ENCODE measurements at places on chromosomes 2 and 18.
A peak's percentile ranks its signal among the peaks of the same experiment; 100 is the strongest.

- DNase-seq: no peak
Observed at GRCh38 chr2:7378591-7378990, 461.4 kb downstream of the RNF144A start.

- no peak for DNase-seq
Observed at GRCh38 chr2:118274841-118275510, 186.7 kb downstream of the INSIG2 start.

GRCh38 chr18:59725142-59725541 lies 27.9 kb upstream of the CCBE1 start:
- no peak for DNase-seq

GRCh38 chr2:120134263-120134662 lies 88.9 kb downstream of the TMEM185B start:
- DNase-seq: no peak

DNA sequence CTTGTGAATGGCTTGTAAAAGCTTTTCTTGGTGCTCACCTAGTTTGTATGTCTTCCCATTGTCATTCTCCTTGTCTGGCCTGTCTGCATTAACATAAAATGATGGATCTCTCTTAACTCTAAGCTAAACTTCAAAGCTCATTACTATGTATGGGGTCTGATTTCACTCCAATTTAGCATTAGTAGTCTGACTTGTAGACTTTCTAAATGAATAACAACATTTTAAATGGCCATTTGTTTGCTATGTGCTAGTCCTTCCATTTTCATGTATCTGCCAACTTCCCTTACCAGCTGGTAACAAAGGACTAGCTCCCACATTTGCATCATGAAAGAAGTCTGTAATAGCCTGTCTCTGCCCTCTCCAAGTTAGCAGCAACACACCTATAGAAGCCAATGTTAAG lies 324.2 kb upstream of the RGPD4 start:
- DNase-seq: no peak

DNA sequence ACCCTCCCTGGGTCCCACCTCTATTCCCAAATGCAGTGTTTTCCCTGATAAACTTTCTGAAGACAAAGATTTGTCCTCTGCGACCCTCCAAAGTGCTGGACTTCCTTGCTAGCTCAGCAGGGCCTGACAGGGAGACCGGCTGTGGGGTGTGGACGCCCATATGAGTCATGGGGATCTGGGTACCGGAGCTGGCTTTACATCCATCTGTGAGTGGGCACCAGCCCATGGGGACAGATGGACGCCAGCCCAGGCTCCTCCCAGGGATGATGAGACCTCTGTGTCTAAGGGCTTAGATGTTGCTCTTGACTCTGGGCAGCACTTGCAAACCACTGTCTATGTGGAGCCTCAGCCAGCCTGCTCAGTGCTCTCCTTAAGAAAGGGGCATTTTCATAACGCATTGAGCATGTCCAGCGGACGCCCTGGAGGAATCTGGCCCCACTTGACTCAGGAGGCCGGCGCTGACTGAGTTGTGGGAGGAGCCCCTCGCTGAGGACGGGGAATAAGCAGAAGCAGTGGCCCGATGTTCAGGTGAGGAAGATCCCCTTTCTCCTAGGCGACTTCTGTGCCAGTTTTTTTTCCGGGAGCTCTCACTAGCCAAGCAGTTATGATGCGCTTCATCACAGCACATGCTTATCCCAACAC lies 229.4 kb upstream of the MYT1L start:
- DNase-seq: no peak

DNA sequence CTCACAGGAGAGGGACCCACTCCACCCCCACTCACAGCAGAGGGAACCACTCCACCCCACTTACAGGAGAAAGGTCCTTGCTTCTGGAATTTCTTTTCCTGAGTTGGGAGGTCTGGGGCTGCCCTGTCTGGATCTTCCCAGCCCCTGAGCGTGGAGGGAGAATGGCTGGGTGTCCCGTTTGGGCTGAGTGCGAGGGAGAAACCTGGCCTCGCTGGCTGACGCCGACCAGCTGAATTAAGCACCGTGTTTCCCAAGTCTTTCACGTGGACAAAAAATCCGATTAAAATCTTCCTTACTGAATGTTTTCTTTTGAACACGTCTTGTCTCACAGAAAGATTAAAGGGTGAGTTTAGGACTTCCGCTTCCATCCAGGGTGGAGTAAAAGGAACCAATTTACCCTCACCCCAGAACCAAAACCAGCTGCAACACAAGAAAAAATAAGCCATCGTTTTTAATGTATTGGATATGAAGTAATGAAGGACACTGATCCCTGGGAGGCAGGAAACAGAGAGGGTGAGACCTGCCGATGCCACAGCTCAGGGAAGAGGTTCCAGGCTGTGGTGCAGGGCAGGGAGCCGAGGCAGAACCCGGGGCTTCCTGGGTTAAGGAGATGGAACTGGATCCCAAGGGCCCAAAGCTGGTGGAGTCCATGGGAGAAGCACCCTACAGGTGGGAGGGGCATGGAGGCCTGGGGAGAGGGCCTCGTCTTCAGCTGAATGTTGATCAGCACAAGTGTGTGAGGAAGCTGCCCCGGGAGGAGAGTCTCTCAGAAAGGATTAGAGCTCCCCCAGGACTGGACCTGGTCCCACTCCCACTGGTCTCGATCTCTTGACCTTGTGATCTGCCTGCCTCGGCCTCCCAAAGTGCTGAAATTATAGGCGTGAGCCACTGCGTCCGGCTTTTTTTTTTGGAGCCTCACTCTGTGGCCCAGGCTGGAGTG lies 60.3 kb downstream of the RTP5 start:
- no peak for DNase-seq

- DNase-seq: peak; percentile 92
Observed at GRCh38 chr18:31101183-31102024, 817 bp downstream of the DSC2 start.

DNA sequence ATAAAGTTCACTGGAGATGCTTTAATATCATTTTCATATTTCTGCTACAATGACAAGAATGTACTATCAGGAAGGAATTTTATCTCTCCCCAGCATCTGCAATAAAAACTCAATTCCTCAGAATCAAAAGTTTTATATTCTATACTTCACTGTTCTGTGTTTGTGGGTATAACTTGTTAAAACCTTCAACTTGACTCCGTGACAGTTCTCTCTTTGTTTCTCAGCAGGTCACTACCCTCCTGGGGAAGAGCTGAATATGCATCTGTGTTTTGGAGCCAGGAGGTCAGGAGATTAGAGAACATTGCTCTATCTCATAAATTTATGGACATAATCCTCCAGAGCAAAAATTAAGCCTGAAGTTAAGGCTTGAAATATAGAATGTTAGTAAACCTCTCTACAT lies 411.4 kb downstream of the TRIB2 start:
- no peak for DNase-seq

- DNase-seq: no peak
Observed at GRCh38 chr2:74740395-74740740, 86.3 kb downstream of the SEMA4F start.

GRCh38 chr2:55441280-55441892 lies 21.7 kb upstream of the CCDC88A start:
- DNase-seq: no peak

DNA sequence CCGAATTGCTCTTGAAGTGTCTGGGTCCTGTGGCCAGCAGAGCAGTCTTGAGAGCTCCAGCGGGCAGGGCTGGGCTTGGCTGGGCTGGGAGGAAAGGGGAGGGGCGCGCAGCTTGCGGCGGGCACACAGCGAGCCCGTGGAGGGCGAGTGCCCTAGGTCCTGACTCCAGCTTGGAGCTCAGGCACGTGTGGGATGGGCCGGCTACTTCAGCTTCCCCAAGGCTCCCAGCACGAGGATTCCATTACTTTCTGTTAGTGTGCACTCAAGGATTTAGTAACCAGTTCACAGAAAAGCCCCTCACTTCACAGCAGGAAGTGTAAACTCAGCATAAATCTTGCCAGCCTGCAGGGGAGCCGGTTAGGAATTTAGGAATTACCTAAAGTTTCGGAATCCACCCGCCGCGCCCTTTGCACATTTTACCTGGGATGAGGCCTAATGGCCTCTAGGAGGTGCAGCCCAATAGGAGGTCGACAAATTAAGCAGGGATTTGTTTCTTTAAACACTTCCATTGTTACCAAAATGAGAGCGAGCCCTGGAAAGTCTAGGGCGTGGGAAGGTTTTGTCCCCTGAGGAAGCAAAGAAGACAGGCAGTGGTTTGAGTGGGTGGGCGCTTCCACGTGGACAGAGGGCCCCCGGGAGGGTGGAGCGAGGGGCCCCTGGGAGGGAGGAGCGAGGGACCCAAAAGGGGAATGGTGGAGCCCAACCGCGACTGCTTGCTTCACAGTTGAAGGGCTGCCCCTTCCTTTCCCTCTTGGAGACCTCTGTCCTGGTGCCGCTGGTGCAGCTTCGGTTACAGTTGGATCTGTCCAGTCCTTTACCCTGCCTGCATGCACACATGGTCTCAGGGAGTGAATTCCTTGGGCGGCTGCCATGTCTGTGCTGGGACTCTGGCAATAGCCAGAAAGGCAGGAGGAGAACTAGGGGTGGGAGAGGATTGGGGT lies 93.3 kb downstream of the CTAGE1 start:
- peak; percentile 85 for DNase-seq

GRCh38 chr2:128783896-128784295 lies 465.2 kb upstream of the HS6ST1 start:
- peak; percentile 37 for DNase-seq

- DNase-seq: no peak
Observed at GRCh38 chr2:66815886-66816285, 381.0 kb downstream of the MEIS1 start.

- peak; percentile 87 for DNase-seq
Observed at GRCh38 chr2:233413559-233414272, 59.4 kb downstream of the DGKD start.

- DNase-seq: no peak
Observed at GRCh38 chr2:75528221-75528977, 32.3 kb downstream of the EVA1A start.

- no peak for DNase-seq
Observed at GRCh38 chr18:78781601-78781960, 198.0 kb upstream of the SALL3 start.

- no peak for DNase-seq
Observed at GRCh38 chr18:52544086-52544485, 204.1 kb downstream of the DCC start.

DNA sequence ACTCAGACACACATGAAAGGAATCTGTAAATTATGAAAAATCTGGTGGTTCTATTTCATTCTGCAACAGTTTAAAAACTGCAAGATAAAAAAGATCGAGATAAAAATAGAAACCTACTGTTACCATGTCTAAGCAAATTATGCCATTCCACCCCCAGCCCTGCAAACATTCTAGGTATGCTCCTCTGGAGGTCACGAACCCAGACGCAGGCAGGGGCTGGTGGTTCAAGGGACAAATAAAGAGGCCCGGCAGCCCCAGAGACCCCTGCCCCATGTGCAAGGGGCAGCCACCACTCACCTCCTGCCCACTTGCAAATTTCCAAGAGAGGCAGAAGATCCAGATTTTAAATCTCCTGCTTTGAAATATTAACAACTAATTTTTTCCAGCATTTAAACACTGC lies 210.5 kb downstream of the ANAPC1 start:
- no peak for DNase-seq
